Activated CD8-positive, alpha-beta T cell treated with anti-CD3 and anti-CD28 coated beads for 36 hours (primary cell): ENCODE measurements at places on chromosomes 2 and 18. TPM values are rescaled to one million over a fixed set of nuclear protein-coding genes. Genes with fewer than 3 reads are reported as not detected.

DNA sequence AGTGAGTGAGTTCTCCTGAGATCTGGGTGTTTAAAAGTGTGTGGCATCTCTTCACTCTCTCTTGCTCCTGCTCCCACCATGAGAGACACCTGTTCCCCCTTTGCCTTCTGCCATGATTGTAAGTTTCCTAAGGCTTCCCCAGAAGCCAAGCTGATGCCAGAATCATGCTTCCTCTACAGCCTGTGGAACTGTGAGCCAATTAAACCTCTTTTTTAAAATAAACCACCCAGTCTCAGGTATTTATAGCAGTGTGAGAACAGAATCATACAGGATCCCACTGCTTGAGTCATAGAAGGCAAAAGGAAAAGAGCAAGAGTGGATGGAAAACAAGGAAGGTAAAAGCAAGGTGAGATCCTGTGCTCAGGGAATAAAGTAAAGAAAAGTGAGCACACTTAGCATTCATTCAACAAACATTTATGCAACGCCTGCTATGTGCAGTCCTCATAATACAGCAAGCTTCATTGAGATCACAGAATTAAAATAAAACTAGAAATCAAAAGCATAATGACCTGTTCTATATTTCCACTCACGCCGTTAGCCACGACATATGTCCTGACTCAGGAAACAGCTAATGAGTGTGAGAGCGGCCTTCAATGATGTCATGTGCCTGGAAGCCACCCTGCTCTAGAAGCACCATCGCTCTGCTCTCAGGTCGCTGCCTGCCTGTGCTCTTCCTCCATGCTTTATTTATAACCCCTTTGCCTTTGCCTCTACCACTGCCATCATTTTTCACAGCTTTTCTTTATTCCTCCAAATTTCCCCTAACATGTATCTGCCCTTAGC lies 11.3 kb upstream of the COPS8 start:
- no peak for DNase-seq

GRCh38 chr2:195821566-195821932 lies 164.5 kb downstream of the SLC39A10 start:
- DNase-seq, result no peak

- DNase-seq, result no peak
Observed at GRCh38 chr18:13984080-13984479, 68.7 kb upstream of the MC2R start.

DNA sequence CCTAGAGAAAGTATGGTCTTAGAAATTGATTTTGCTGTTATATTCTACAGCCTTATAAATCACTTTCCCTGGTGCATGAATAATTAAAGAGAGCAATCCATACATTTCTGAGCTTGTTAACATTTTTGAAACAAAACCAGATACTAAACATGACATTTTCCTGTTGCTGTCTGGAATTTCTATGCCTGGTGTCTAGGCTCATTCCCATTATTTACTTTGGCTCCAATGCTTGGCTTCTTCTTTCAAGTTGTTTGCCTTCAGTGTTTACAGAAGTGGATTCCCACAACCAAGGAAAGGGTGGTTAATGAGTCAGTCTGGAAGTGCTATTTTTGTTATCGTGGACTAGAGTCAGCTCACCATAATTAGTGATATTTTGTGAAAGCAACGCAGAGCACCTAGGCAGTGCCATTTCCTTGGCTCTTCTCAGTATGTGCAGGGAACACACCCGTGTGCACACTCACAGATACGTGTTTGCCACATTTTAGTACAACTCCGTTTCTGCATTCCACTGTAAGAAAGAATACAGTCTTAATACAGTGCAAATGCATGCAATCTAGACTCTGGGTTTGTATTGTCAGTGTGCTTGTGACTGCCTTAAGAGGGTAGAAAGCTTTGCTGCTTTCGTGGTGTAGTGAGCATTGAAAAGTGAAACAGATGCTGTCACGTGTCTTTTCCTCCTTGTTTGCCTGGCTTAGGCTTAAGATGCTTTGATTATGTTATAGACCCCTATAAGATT lies 185.0 kb upstream of the RASGRP3 start:
- no peak for DNase-seq

DNA sequence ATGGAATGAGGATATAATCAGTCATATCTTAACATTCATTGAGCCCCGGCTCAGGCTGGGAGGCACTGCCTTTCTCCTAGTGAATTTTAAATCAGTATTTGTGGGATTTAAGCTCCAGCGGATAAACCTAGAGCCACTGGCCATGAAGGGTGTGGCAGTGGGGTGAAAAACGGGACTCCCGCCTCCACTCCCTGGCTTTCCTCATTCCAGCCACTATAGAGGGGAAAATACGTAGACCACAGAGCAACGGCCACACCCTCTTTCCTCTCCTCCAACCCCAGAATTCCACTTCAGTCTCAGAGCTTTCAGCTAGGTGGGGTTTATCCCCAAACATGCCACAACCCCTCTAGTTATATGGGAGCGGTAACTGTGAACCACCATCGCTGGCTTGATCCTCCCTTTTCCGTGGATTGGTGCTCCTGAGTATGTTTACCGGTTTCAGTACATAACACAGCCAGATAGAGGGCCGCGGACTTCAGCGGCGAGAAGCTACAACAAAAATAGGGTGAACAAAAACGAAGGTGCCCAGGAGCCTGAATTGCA lies 70.6 kb upstream of the ITGB6 start:
- DNase-seq, result no peak

GRCh38 chr2:165203689-165204559 lies at the start of gene SCN3A:
SCN3A (minus strand) TSS chr2:165204050; CDS start chr2:165176394, 27,656 bp downstream.
- DNase-seq, result peak; percentile 19

DNA sequence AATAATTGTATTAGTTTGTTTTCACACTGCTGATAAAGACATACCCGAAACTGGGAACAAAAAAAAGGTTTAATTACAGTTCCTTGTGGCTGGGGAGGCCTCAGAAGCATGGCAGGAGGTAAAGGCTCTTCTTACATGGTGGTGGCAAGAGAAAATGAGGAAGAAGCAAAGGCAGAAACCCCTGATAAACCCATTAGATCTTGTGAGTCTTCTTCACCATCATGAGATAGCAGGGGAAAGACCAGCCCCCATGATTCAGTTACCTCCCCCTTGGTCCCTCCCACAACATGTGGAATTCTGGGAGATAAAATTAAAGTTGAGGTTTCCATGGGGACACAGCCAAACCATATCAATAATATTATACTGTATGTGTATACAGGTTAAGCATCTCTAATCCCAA lies 73.3 kb upstream of the CABLES1 start:
- DNase-seq, result no peak

DNA sequence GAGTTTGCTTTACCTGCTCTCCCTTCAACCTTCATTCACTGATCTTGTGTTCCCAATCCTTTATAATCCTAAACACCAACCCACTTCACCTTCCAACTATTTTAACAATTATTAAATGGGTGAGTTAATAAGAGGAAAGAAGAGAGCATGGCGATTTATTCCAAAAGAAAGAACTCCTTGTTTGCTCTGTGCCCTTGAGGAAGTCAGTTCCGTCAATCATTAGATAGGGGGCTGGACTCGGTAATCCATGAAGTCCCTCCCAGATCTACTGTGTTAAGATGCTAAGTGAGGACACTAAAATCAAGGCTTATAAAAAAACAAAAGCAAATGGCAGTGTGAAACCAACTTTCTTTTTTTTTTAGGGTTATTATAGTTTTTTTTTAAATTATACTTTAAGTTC lies 589.9 kb downstream of the XIRP2 start:
- DNase-seq, result no peak

- no peak for DNase-seq
Observed at GRCh38 chr2:8193686-8194615, 487.9 kb upstream of the ID2 start.

DNA sequence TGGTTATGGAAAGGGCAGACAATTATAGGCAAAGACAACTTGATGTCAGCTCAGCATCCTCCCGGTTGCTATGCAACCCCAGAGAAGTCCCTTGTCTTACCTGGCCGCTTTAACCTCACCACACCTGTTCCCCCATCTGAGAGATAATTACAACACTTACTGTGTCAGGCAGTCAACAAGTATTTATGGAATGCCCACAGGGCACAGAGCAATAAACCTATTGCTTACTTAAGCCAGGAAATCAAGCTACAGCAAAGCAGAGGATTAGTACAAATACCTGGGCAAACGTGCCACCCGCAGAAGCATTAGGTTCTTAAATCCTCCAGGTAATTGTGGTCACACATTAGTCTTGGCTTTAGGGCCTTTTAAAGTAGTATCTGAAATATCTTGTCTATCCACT lies 320.4 kb upstream of the REV1 start:
- DNase-seq, result no peak

DNA sequence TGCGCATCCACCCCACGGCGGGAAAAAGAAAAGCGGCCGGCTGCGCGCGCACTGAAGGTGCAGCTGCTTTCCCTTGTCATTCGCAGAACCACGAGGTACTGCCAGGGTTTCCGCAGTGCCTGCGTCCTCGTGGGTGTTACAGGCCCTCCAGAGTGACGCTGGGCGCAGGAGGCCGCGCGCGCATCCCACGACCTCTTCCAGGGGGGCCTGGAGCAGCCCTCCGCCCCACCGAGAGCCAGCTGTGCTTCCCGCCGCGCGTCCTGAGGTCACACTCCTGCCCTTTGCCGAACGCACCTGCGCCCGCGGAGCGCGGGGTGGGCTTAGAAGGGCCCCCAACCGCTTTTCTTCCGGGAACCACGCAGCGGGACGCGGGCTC lies 378 bp upstream of the IAH1 start:
- peak; percentile 72 for DNase-seq

GRCh38 chr2:69395866-69396265 lies 8.8 kb upstream of the GFPT1 start:
- no peak for DNase-seq

GRCh38 chr18:61551586-61551985 lies 218.4 kb downstream of the CDH20 start:
- peak; percentile 8 for DNase-seq

DNA sequence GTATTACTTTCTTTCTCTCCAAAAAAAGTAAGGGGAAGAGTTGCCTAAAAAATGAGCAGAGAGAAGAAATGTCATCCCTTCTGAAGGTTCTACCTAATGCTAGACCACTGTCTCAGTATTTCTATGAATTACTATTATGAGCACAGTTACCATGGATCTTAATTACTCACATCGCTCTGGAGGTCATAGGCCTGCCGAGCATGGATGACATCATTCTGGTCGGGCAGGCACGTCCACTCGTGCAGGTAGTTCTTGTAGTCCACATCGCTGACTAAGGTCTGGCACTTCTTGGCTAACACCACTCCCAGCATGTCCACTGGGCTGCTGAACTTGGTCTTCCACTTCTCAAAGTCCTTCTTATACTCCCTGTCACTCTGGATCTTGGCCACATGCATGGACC lies 106.9 kb downstream of the NEB start:
- DNase-seq, result no peak

DNA sequence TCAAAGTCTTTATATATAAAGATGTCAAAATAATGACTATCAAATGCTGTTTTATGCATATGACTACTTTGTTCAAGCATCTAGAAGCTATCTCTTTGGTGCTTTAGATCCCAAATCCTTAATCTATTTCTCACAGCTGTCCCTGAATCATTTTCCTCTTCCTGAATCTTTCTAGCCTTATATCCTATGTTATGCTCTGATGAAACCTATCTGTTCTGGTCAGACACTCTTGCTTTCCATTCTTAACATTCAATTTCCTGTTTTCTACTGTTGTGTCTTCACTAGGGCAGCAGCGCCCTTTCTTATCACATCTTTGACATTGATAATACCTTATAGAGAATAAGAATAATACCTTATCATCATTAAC lies 6.3 kb upstream of the PARD3B start:
- DNase-seq, result no peak

DNA sequence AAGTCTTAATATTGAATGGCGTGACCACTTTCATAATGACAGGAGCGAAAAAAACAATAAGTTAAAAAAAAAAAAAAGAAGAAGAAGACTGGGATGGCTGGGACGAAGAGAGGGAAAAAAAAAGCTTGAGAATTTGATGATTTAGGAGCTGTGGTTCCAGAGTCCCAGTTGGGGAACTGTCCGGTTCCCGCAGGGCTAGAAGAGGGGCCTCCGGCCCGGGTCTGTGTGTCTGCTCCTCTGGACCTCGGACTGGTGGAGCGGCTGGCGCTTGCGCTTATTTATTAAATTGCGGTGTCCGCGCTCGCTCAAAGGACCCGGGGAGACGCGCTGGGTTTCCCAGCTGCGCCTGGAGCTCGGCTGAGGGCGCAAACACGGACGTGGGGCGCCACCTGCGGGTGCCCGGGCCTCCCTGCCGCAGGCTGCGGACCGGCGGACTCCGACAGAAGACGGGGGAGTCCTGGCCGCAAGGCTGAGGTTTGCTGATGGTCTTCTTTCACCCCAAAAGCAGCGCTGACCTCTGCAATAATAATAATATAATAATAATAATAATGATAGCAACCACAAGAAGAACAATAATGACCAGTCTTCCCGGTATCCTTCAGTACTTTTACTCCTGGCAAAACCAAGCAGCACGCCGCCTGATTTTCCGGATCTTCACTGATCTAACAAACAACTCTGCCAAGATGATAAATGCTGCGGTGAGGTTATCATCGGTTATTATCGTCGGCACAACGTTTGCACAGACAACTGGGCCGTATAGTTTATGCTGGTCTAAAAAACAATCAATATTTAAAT lies at the start of gene CBLN2:
TSS of gene CBLN2 (minus strand) at position 251 of the 795 bp plus-strand sequence. CDS start 2,182 bp downstream, outside the sequence.
- DNase-seq, result peak; percentile 58

- no peak for DNase-seq
Observed at GRCh38 chr2:71546777-71547281, 93.5 kb downstream of the DYSF start.

DNA sequence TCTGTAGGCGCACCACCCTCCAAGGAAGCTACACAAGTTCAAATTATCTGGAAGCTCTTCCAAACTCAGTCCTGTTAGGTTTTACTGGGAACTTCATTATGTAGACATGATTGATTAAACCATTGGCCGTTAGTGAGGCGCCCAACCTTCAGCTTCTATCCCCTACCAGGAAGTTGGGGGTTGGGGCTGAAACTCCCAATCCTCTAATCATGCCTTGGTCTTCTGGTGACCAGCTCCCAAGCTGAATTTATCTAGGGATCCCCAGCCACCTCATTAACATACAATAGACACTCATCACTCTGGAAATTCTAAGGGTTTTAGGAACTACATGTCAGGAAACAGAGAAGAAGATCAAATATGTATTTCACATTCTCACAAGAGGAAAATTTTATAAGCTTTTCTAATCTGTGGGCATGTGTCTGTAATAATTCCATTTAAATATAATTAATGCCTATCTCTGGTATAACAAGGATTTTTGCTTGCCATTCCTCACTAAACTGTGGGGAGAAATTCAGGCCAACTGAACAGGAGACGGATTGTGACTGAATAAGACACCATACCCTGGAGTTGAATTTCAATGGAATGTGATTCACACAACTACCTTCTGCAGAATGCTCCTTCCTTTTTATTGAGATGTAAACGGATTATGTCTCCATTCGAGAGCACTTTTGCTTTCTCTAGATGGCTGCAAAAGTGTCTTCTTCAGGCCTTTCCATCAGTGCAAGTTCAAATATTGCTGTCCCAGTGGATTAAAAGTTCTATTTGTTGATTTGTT lies 328.6 kb downstream of the LRRTM1 start:
- no peak for DNase-seq

- DNase-seq, result no peak
Observed at GRCh38 chr2:219082332-219082958, 21.7 kb upstream of the IHH start.

HNRNPLL gene
- total RNA-seq, result 54.9 TPM

SOX11 gene
- not detected for total RNA-seq

KCNJ13 gene
- total RNA-seq, result not detected

UGT1A7 gene
- not detected for total RNA-seq

LANCL1 gene
- 34.0 TPM for total RNA-seq

IER3IP1 gene
- 12.7 TPM for total RNA-seq

TYMS gene
- total RNA-seq, result 329 TPM

MAP2 gene
- not detected for total RNA-seq

TXNL1 gene
- 72.8 TPM for total RNA-seq

ZNF892 gene
- 3.3 TPM for total RNA-seq

HOXD3 gene
- not detected for total RNA-seq

TRIM43 gene
- total RNA-seq, result not detected
